Esophagus muscularis mucosa (tissue), 4 donors: ENCODE measurements at places on chromosomes 13 and 19.

GRCh38 chr13:67489016-67489415 is 258.9 kb upstream of the PCDH9 start:
- no peak for DNase-seq
- no peaks in the 10 kb centered on the region for H3K36me3 ChIP-seq
- H3K27ac ChIP-seq, result no peak overlapping the region
- no peaks in the 10 kb centered on the region for H3K4me1 ChIP-seq
- no peak overlapping the region for H3K4me3 ChIP-seq

DNA sequence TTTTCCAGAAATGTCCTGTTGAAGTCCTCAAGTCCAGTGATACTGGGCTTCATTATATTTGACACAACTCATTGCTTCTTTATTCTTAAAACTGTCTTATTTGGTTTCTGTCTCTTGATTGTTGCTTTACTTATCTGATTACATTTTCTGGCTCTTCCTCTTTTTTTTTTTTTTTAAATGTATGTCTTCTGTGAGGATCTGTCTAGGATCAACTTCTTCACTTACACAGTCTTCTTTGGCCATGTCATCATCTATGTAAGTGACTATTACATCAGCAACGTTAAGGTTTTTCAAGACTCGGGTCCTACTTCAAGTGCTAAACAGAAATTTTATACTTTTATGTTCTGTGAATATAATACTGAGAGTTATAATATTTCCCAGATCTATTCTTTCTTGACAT is 162.1 kb downstream of the PDS5B start:
- no peaks in the 10 kb centered on the region for H3K27me3 ChIP-seq
- DNase-seq, result no peak
- H3K36me3 ChIP-seq, result no peaks in the 10 kb centered on the region
- H3K27ac ChIP-seq, result no peak overlapping the region

DNA sequence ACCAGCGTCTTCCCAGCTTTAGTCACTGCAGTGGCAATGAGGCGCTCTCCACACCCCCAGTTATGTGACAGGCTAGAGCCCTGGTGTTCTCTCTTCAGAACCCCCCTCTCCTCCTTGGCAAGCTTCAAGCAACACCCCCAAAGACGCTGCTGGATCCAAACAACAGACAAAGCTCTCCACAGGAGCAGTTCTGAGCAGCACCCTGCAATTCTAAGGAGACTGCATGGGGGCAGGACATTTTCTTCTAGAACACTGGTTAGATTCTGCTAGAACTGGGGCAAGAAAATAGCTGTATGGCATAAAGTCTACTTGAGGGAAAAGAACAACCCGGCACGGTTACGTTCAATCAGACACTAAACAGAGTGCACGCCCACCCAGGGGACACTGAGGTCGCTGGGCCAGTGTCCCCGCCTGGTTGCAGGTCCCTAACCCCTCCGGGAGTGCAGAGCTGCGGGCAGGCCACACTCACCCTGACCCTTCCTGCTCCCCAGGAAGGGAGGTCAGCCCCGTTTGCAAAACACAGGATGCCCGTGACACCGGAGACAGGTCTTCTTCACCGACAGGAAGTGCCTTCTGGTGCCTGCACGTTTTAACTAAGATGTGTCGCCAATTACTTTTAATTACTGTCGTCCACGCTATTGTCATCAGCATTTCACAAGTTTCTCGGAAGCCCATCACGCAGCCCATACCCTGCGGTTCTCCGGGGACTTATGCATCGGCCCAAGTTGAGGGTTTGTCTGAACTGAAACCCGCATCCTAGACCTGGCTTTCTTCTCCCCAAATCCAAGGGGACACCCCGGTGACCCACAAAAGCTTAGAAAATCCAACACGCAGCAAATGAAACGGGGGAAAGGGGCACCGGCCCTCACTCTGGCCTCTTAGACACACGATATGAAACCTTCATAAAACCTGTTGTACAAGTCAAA is 943 bp downstream of the GJB6 start:
- H3K27me3 ChIP-seq, result peaks cover 18% of the 10 kb centered on the region
- H3K27ac ChIP-seq, result no peak overlapping the region
- peak; percentile 81 for DNase-seq
- peaks cover 13% of the 10 kb centered on the region for H3K4me1 ChIP-seq
- H3K4me3 ChIP-seq, result peak overlapping the region; percentile 28

- H3K36me3 ChIP-seq, result no peaks in the 10 kb centered on the region
- no peak for DNase-seq
- H3K4me1 ChIP-seq, result peaks cover 27% of the 10 kb centered on the region
- no peaks in the 10 kb centered on the region for H3K27me3 ChIP-seq
- no peak overlapping the region for H3K27ac ChIP-seq
These were observed 2.9 kb upstream of the NRTN start for GRCh38 chr19:5801796-5802619.

DNA sequence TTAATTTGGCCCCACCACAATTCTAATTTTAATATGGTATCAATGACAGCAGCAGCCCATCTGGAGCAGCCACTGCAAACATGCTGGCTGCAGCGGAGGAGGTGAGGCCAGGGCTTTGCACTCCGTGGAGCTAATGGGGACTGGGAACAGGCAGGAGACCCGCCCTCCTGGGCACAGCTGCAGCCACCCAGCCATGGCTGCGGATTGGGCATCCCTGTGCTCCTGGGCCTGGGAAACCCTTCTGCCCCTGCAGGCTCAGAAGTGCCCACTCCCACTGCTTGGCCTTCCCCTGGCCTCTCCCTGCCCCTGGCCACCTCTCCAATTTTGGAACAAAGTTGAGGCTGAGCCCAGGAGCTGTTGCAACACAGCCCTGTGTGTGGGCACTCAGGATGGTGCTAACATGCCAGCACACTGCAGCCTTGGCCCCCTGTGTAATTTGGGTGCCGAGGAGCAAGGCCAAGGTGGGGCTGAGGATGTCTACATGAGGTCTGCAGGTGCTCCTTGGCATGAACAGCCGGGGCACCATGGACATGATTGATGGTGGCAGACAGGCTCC is 123.6 kb downstream of the PCDH9 start:
- no peaks in the 10 kb centered on the region for H3K4me1 ChIP-seq
- H3K27ac ChIP-seq, result no peak overlapping the region
- H3K36me3 ChIP-seq, result no peaks in the 10 kb centered on the region
- H3K4me3 ChIP-seq, result no peak overlapping the region
- H3K27me3 ChIP-seq, result no peaks in the 10 kb centered on the region
- no peak for DNase-seq

DNA sequence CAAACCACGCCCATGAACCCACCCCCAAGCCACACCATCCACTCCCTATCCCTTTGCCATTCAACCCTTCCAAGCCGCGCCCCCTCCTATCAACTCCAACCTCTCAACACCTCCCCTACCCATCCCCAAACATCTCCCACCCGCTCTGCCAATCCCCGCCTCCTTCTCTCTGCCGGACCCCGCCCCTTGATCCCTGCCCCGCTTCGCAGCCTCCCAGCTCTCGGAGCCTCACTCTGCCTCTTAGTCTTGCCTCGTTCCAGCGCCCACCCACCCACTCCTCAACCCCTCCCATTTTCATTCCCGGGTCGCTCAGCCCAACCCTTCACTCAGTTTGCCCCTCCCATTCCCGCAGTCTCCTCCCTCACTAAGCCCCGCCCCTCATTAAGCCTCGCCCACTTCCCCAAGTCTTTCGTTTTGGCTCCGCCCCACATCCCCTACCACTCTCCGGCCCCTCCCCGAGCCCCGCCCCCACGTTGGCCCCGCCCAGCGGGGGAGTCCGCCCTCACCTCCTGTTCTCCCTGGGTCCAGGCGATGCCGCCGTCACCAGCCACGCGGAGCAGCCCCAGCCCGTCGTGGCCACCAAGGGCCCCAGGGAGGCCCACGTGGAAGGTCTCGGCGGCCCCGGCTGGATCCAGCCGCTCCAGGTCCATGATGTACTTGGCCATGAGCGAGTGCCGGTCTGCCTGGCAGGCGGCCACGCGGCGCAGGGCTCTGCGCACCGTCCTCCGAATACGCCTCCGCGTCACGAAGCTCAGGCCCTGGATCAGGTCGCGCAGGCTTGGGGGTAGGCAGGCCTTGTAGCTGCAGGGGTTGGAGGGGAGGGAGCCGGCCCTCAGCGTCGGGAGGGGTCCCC is 5.7 kb downstream of the JAK3 start:
- H3K27me3 ChIP-seq, result peaks cover 13% of the 10 kb centered on the region
- no peak for DNase-seq
- H3K4me3 ChIP-seq, result peak overlapping the region; percentile 38
- no peak overlapping the region for H3K27ac ChIP-seq
- peaks cover 4% of the 10 kb centered on the region for H3K36me3 ChIP-seq
- peaks cover 20% of the 10 kb centered on the region for H3K4me1 ChIP-seq

DNA sequence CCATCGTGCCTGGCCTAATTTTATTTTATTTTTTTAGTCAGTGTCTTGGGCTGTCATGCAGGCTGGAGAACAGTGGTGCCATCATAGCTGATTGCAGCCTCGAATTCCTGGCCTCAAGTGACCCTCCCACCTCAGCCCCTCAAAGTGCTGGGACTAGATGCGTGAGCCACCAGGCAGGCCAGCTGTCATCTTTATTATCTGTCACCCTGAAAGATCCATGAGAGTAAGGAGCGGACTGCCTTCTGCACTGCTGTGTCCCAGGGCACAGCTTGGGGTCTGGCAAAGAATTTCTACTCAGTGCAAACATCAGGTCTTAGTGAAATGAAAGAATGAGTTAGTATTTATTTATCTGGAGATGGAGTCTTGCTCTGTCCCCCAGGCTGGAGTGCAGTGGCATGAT is 9.5 kb upstream of the TLE5 start:
- H3K27ac ChIP-seq, result no peak overlapping the region
- DNase-seq, result no peak
- no peaks in the 10 kb centered on the region for H3K36me3 ChIP-seq
- H3K4me3 ChIP-seq, result no peak overlapping the region

DNA sequence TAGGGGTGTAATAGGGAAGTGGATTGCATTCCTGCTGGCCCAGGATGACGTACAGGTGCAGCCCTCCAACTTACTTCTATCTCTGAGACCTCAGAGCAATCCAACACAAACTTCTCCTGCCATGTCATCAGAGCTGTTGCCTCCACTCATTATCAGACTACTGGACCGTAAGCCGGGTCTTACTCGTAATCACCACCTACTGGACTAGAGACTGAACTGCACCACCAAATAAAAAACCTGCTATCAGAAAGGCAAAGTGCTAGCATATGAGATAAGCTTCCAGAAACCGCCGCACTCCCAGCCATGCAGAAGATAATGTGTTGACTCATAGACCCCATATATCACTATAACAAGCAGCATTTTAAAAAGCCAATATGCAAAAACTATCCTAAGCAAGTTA is 102.0 kb downstream of the SLITRK1 start:
- no peak for DNase-seq
- H3K4me1 ChIP-seq, result no peaks in the 10 kb centered on the region
- H3K4me3 ChIP-seq, result no peak overlapping the region
- no peak overlapping the region for H3K27ac ChIP-seq
- no peaks in the 10 kb centered on the region for H3K27me3 ChIP-seq

- no peak overlapping the region for H3K4me3 ChIP-seq
- H3K27ac ChIP-seq, result no peak overlapping the region
- DNase-seq, result no peak
- no peaks in the 10 kb centered on the region for H3K27me3 ChIP-seq
- H3K4me1 ChIP-seq, result peaks cover 4% of the 10 kb centered on the region
These were observed 9.8 kb upstream of the MARCHF2 start for GRCh38 chr19:8403098-8403819.

GRCh38 chr13:101555610-101556009 is 103.1 kb downstream of the ITGBL1 start:
- no peak for DNase-seq
- no peaks in the 10 kb centered on the region for H3K36me3 ChIP-seq
- no peak overlapping the region for H3K4me3 ChIP-seq
- H3K27ac ChIP-seq, result no peak overlapping the region
- no peaks in the 10 kb centered on the region for H3K4me1 ChIP-seq

GRCh38 chr13:106471957-106472543 is 63.4 kb downstream of the EFNB2 start:
- H3K4me3 ChIP-seq, result peak overlapping the region; percentile 38
- no peaks in the 10 kb centered on the region for H3K36me3 ChIP-seq
- no peak for DNase-seq
- peak overlapping the region; percentile 70 for H3K27ac ChIP-seq
- peaks cover 13% of the 10 kb centered on the region for H3K4me1 ChIP-seq

DNA sequence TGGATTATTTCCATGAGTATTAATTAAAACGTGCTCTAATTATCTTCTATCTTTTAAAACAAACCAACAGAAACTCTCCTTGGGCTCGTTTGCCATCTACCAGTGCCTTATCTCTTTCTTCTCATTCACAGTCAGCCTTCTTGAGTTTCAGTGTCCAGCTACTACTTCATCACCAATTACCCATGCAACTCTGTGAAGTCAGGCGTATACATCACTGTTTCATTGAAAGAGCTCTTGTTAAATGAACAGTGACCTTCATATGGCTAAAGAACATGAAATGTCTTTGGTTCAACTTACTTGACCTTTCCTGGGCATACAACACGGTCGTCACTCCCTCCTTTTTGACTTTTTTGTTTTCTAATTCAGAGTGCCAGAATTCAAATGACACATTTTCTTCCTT is 5.2 kb upstream of the IFT88 start:
- no peaks in the 10 kb centered on the region for H3K27me3 ChIP-seq
- DNase-seq, result peak; percentile 39
- H3K36me3 ChIP-seq, result no peaks in the 10 kb centered on the region
- no peak overlapping the region for H3K27ac ChIP-seq
- H3K4me1 ChIP-seq, result peaks cover 4% of the 10 kb centered on the region
- no peak overlapping the region for H3K4me3 ChIP-seq

DNA sequence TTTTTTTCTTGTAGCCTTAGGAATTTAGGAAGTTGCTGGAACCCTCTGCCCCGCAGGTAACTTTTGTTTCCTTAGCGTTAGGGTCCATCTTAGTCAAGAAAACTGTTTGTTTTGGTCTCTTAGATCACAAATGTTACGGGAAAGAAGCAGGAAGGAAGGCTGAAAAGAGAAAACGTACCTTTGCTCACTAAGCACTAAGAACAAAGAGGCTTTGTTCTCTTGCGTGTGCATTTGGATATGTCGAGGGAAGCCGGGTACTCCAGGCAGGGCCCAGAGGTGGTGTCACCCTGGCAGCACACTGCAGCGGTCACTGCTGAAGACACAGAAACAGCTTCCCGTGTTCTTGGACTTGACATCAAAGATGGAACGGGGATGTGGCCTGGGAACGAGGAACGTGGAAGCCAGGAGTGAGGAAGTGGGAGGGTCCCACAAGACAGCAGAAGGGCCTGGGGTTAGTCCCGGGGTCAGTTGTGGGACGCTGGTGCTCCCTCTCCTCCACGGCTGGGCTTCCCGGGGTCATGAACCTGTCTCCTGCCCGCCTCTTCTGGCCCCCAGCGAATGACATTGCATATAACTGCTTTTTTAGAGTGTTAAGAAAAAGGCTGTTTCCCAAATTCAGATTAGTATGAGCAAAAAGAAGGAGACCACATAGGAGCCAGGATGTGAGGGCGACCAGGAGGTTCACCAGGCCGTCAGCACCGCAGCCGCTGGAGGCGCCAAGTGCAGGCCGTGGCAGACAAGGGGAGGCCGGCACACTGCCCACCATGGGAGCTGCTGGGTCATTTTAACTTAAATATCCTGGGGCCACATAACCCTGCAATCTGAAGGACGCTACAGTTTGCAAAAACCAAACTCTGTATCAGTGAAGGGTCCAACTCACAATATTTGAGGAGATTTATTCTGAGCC is 31.6 kb downstream of the ATP11A start:
- peaks cover 32% of the 10 kb centered on the region for H3K4me1 ChIP-seq
- H3K4me3 ChIP-seq, result no peak overlapping the region
- no peak overlapping the region for H3K27ac ChIP-seq
- no peaks in the 10 kb centered on the region for H3K27me3 ChIP-seq
- no peak for DNase-seq
